Glutamatergic neuron (in vitro differentiated cells): ENCODE measurements at places on chromosomes 5 and 9. TPM values are rescaled to one million over a fixed set of nuclear protein-coding genes. Genes with fewer than 3 reads are reported as not detected.

- peak overlapping the region; percentile 53 for H3K27ac ChIP-seq
- peaks cover 43% of the 10 kb centered on the region for H3K4me1 ChIP-seq
- H3K27me3 ChIP-seq: peaks cover 6% of the 10 kb centered on the region
- H3K4me3 ChIP-seq: no peak overlapping the region
- peak; percentile 47 for DNase-seq
- peaks cover 7% of the 10 kb centered on the region for H3K36me3 ChIP-seq
Measured at GRCh38 chr5:168781941-168782571, 202.9 kb upstream of the PANK3 start.

DNA sequence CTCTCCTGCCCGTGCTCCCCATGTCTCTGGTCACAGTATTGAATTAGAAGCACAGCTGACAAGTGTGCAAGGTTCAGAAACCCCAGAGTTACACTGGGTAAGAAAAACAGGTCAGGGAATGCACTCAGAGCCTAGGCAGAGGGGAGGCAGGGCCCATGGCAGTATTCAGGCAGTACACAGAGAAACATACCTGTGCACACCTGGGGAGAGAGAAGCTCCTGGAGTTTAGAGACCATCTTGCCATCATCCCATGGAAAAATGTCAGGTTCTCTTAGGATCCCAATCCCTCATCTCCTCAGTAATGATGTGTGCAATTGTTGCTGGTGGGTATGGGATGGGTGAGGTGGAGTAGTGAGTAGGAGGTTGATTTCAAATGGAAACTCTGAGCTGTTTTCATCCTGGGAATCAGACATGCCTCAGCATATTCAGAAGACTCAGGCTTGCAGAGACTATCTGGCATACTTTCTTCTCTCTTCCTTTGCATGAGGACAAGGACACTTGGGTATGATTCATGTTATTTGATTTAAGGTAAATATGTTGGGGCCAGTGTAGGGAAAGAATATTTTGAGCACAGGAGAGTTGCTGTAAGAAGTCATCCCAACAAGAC is 228.5 kb downstream of the ESM1 start:
- H3K36me3 ChIP-seq: no peaks in the 10 kb centered on the region
- H3K4me1 ChIP-seq: no peaks in the 10 kb centered on the region
- H3K4me3 ChIP-seq: no peak overlapping the region
- no peaks in the 10 kb centered on the region for H3K27me3 ChIP-seq

The GRM6 gene
- total RNA-seq: not detected

The RLN2 gene
- total RNA-seq: not detected

The CENPK gene
- total RNA-seq: 11.9 TPM

DNA sequence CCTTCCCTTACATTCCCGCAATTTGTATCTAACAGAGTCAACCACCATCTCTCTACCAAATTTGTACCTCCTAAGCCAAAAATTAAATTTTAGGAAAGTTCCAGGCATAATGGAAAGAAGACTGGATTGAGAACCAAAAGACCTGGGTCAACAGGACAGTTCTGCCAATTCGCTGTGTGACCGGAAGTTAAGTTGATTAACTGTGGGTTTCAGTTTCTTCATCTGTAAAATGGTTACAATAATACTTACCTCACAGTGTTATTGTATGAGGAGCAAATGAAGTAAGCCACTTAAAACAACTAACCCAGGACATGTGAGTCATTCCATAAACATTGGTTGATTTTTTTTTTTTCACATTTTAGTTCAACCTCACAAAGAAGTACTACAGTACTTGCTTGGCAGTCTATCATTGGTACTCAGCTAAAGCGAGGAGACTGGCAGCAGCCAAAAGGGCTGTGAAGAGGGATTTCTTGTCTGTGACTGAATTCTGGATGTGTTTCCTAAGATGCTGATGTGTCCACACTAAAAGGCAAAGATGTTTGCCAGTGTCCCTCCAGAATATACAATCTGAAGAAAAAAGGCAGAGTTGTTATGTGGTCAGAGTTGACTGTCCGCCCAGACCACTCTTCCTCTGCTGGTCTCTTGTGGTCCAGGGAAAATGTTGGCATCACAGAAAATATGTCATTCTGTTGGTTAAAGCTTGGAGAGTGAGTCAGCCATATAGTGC is 198.6 kb downstream of the TLE1 start:
- no peak for DNase-seq
- H3K27ac ChIP-seq: no peak overlapping the region
- peaks cover 5% of the 10 kb centered on the region for H3K36me3 ChIP-seq
- no peaks in the 10 kb centered on the region for H3K4me1 ChIP-seq
- no peaks in the 10 kb centered on the region for H3K27me3 ChIP-seq

DNA sequence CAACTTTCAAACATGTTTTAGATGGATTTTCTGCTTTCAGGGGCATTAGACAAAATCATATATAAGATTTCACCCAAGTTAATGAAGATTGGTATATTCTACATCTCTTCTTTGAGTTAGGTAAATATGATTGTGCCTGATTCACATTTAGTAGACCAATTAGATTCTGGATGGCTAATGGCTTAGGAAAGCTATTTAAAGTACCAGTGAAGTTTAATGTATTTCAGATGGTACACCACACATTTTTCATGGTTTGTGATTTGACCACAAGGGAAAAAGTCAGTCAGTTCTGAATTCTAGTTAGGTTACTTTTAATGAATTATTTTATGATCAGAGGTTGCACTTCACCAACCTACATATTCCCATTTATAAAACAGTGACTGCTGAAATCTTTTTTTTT is 409.7 kb downstream of the ADGRV1 start:
- H3K27ac ChIP-seq: no peak overlapping the region
- peaks cover 10% of the 10 kb centered on the region for H3K27me3 ChIP-seq
- H3K4me1 ChIP-seq: no peaks in the 10 kb centered on the region
- no peak for DNase-seq

DNA sequence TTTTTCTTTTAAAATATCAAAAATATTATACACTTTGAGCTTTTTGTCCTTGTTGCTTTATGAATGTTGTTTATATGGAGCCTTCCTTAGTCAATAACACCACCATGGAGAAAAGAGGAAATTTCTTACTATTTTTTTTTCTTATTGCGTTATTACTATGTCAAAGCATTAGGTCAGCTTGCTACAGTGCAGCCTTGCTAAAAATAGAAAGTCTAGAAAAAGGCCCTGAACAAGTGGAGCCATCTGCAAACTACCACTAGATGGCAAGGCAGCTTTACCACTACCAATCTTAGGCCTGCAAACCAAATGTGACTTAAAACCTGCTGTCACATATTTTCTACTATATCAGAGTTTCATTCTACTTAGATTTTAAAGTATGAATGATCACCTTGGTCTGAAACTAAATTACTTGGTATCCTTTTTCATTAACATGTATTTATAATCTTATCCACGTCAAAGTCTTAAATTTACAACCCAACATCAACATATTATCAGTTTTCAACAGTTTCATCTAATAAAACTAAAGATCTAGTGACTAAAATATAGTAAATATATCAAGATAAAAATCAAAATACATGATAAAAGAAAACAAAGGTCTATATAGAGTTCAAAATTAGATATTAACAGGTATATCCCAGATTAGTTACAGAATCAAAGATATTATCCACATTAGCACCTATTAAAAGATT is 113.1 kb upstream of the ACOT12 start:
- H3K27ac ChIP-seq: no peak overlapping the region
- H3K4me3 ChIP-seq: no peak overlapping the region
- H3K27me3 ChIP-seq: no peaks in the 10 kb centered on the region
- H3K4me1 ChIP-seq: peaks cover 10% of the 10 kb centered on the region
- peaks cover 7% of the 10 kb centered on the region for H3K36me3 ChIP-seq

DNA sequence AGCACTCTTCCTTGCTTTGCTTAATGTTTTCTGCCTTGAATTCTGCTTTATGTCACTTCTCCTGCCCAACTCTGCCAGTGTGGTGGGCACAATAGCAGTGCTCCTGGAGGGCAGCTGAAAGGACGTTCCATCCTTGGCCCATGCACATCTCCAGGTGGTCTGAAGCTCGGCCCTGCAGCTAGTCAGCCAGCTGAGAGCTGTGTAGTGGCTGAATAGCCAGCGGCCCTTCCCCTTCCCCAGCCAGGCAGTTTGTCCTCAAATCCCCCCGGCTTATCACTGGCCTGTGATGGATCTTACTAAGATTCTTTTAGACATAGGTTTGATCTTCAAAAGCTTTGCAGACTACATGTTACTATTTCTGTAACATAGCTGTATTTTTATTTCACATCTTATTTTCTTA is 42.7 kb upstream of the ANGPTL2 start:
- no peak for DNase-seq
- H3K36me3 ChIP-seq: no peaks in the 10 kb centered on the region
- H3K4me3 ChIP-seq: no peak overlapping the region
- no peaks in the 10 kb centered on the region for H3K4me1 ChIP-seq
- no peak overlapping the region for H3K27ac ChIP-seq

The CCNJL gene
- 123 TPM for total RNA-seq

- H3K4me1 ChIP-seq: peaks cover 10% of the 10 kb centered on the region
- peaks cover 8% of the 10 kb centered on the region for H3K27me3 ChIP-seq
- H3K4me3 ChIP-seq: no peak overlapping the region
- H3K36me3 ChIP-seq: no peaks in the 10 kb centered on the region
- DNase-seq: peak; percentile 20
Measured at GRCh38 chr9:133485531-133486260, 6.8 kb upstream of the SLC2A6 start.

DNA sequence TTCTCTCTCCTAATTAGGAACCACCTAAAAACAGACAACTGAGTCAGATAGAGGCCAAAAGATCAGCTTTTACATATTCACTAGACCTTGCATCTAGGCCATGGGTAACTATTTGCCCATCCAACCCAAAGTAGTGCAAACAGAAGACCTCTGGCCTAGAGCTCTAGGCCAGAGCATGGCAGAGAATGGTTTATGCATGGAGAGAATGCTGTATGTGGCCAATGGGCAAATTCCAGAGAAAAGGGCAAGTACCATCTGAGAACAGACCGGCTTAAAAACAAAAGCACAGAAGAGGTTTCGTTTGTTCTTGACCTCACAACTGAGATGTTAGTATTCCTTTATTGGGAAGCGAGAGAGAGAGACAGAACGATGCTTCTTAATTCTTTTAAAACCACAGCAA is 151.7 kb upstream of the RFX3 start:
- H3K4me3 ChIP-seq: no peak overlapping the region
- no peak overlapping the region for H3K27ac ChIP-seq
- H3K36me3 ChIP-seq: no peaks in the 10 kb centered on the region
- no peak for DNase-seq

DNA sequence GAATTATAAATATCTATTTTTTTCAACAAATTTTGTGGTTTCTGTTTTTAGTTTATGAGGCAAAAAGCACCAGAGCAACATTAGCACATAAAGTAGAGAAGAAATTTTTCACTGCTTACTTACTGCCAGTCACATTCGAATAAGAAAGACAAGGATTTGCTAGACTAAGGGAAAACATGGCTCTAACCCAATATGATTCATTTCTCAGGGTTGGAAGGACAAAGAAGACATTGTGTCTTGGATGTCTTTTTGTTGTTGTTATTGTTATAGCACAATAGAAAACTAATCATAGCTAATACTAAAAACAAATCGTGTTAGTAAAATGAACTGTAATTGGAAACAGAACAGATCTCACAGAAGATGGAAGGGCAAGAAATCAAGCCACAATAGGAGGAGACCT is 90.9 kb upstream of the SLCO6A1 start:
- peaks cover 5% of the 10 kb centered on the region for H3K36me3 ChIP-seq
- no peak overlapping the region for H3K4me3 ChIP-seq
- no peaks in the 10 kb centered on the region for H3K27me3 ChIP-seq
- H3K4me1 ChIP-seq: peaks cover 6% of the 10 kb centered on the region
- H3K27ac ChIP-seq: no peak overlapping the region

GRCh38 chr9:69497816-69498215 is 172.8 kb downstream of the ENTREP1 start:
- no peak for DNase-seq
- no peaks in the 10 kb centered on the region for H3K27me3 ChIP-seq
- no peak overlapping the region for H3K27ac ChIP-seq
- H3K36me3 ChIP-seq: no peaks in the 10 kb centered on the region
- peak overlapping the region; percentile 22 for H3K4me3 ChIP-seq
- H3K4me1 ChIP-seq: peaks cover 5% of the 10 kb centered on the region

The HDAC3 gene
- total RNA-seq: 81.8 TPM

DNA sequence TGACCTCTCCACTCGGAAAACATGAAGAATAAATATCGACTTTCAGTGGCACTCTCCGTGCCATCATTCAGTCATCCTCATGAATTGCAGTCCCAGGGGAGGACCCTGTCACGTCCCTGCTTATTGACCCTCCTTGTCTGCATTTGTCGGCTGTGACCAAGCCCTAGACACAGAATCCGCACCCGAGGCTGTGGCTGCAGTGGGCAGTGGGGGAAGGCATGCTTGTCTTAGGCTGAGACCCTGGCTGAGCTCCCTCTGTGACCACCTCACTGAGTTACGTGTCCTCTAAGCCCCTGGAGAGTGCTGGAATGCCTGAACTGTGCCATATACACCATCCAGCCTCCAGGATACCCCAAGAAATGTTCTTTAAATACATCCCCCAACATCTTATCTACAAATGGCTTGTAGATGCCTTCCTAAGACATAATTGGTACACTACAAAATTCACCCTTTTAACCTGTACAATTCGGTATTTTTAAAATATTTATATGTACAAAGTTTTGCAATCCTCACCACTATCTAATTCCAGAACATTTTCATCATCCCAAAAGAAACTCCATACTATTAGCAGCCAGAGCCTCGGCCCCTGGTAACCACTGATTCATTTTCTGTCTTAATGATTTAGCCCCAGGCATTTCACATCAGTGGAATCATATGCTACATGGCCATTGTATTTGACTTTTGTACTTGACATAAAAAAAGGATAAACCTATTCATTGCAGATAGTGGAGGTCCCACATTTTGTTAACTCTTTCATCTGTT is 80.8 kb upstream of the ICE1 start:
- DNase-seq: no peak
- H3K36me3 ChIP-seq: no peaks in the 10 kb centered on the region
- H3K4me3 ChIP-seq: peak overlapping the region; percentile 79
- H3K27ac ChIP-seq: peak overlapping the region; percentile 89

- H3K36me3 ChIP-seq: peaks cover 6% of the 10 kb centered on the region
- no peaks in the 10 kb centered on the region for H3K27me3 ChIP-seq
- no peak for DNase-seq
- H3K4me1 ChIP-seq: no peaks in the 10 kb centered on the region
- H3K27ac ChIP-seq: no peak overlapping the region
Measured at GRCh38 chr5:97471951-97472350, 288.9 kb upstream of the RIOK2 start.

- peaks cover 2% of the 10 kb centered on the region for H3K27me3 ChIP-seq
- DNase-seq: no peak
- peak overlapping the region; percentile 24 for H3K27ac ChIP-seq
- H3K4me1 ChIP-seq: peaks cover 25% of the 10 kb centered on the region
- H3K4me3 ChIP-seq: no peak overlapping the region
Measured at GRCh38 chr5:112127861-112128260, 291.2 kb downstream of the EPB41L4A start.

The COL15A1 gene
- not detected for total RNA-seq

GRCh38 chr9:3534614-3535404 is 9.0 kb upstream of the RFX3 start:
- no peaks in the 10 kb centered on the region for H3K36me3 ChIP-seq
- no peak for DNase-seq
- H3K4me3 ChIP-seq: no peak overlapping the region
- H3K4me1 ChIP-seq: peaks cover 2% of the 10 kb centered on the region
